NCI-H524 (cell line): ENCODE measurements at places on chromosomes 1 and 21.

GRCh38 chr1:116785006-116785405 is 30.8 kb downstream of the CD2 start:
- DNase-seq, result no peak

GRCh38 chr1:7251454-7251800 is 466.2 kb downstream of the CAMTA1 start:
- DNase-seq, result no peak

DNA sequence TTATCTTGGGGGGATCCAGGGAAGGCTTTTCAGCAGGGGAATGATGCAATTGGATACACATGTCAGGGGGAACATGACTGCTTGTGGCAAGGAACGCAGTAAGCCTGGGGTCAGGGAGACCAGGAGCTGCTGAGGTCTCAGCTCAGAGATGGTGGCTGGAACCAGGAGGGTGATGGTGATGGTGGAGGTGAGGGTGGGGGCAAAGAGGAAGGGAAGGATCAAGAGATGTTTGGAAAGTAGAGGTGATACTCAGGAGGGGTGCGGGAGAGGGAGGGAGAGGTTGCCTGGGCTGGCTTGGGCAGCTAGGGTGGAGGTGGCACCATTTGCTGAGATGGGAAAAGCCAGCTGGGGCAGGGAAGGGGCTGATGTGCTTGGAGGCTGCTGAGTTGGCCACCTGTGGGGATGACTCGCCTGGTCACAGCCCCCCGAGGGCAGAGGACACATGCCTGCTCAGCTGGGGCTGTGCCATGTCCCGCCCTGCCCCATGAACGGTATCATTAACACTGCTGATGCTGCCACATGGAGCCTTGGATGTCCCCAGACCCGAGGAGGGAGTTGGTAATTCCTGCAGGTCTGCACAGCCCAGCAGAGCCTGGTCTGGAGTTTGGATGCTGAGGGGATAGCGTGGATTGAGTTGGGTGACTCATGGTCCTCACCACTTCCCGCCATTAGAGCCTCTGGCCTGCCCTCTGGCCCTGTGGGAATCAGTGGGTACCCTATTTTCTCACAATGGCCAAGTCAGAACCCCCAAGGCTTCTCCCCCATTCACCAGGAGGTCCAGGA is 6.3 kb upstream of the PADI1 start:
- no peak for DNase-seq

DNA sequence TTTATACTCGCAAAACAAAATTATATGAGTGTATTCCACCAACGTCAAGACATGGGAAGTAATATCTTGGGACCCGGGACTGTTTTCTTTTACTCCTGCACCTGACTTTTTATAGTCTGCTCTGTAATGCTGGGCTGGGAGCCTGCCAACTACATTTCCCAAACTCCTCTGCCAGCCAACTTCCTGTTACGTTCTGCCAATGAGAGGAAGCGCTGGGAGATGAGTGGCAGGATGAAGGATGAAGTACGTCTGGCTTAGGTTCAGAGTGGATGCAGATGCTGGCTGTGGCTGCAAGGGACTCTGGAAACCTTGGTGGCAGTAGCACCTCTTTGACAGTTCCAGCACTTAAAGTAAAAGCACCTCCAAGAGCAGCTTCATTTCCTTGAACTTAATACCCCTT is 59.6 kb downstream of the USP24 start:
- no peak for DNase-seq
